ENCODE measurements at places on chromosomes 12 and 14.

GRCh38 chr14:71168564-71169427, 261.5 kb downstream of the PCNX1 start:
- no peak overlapping the region for H3K27ac ChIP-seq
- H3K4me1 ChIP-seq: peaks cover 13% of the 10 kb centered on the region
- H3K36me3 ChIP-seq: no peaks in the 10 kb centered on the region
- H3K27me3 ChIP-seq: no peaks in the 10 kb centered on the region
- H3K4me3 ChIP-seq: no peak overlapping the region
- no peak for DNase-seq

DNA sequence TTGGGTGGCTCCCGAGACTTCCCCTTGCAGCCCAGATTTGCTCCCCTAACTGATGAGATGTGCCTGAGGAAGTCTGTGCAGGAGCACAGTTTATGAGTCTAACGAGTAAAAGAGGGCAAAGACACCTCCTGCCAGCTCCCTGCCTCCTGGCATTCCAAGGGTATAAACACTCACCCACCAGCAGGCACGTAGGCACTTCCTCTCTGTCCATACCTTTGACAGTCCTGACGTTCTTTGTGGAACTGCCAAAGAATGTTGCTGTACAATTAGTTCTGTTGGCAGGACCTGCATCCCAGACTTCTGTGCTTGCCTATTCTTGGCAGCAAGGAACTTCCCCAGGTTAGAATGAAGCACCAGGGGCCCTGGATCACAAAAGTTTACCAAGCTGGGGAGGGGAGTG, 889.3 kb downstream of the BCL11B start:
- no peaks in the 10 kb centered on the region for H3K4me1 ChIP-seq
- DNase-seq: no peak
- H3K27me3 ChIP-seq: no peaks in the 10 kb centered on the region
- no peak overlapping the region for H3K4me3 ChIP-seq
- no peak overlapping the region for H3K27ac ChIP-seq

- no peaks in the 10 kb centered on the region for H3K36me3 ChIP-seq
- DNase-seq: no peak
- no peak overlapping the region for H3K4me3 ChIP-seq
- no peak overlapping the region for H3K27ac ChIP-seq
- H3K4me1 ChIP-seq: no peaks in the 10 kb centered on the region
- no peaks in the 10 kb centered on the region for H3K27me3 ChIP-seq
Measured at GRCh38 chr12:46900734-46901463, 75.1 kb upstream of the SLC38A4 start.

- H3K27ac ChIP-seq: no peak overlapping the region
- H3K4me1 ChIP-seq: no peaks in the 10 kb centered on the region
- H3K27me3 ChIP-seq: no peaks in the 10 kb centered on the region
- no peak overlapping the region for H3K4me3 ChIP-seq
- no peaks in the 10 kb centered on the region for H3K36me3 ChIP-seq
- no peak for DNase-seq
Measured at GRCh38 chr12:66719862-66720261, 41.0 kb upstream of the GRIP1 start.

GRCh38 chr14:55583942-55584468, 4.0 kb downstream of the KTN1 start:
- H3K4me3 ChIP-seq: no peak overlapping the region
- DNase-seq: no peak
- peaks cover 72% of the 10 kb centered on the region for H3K4me1 ChIP-seq
- H3K27me3 ChIP-seq: no peaks in the 10 kb centered on the region
- no peaks in the 10 kb centered on the region for H3K36me3 ChIP-seq

DNA sequence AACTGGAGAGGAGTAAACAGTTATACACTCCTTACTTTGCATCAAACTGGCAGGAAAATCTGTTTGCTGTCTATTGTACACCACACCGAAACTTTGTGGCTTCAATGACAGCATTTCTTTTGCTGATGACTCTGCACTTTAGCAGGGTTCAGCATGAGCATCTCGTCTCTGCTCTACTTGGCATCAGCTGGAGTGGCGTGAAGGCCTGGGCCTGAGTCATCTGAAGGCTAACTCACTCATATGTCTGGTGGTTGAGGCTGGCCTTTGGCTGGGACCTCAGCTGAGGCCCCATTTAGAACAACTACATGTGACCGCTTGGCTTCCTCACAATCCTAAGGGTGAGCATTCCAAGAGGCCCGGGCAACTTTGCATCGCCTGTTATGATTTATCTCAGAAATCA, 28.7 kb upstream of the REP15 start:
- no peak overlapping the region for H3K27ac ChIP-seq
- H3K27me3 ChIP-seq: no peaks in the 10 kb centered on the region
- H3K4me3 ChIP-seq: no peak overlapping the region
- no peaks in the 10 kb centered on the region for H3K36me3 ChIP-seq

GRCh38 chr12:49933796-49934195, 16.7 kb upstream of the AQP2 start:
- no peak overlapping the region for H3K27ac ChIP-seq
- no peaks in the 10 kb centered on the region for H3K4me1 ChIP-seq
- H3K27me3 ChIP-seq: no peaks in the 10 kb centered on the region
- no peak overlapping the region for H3K4me3 ChIP-seq

DNA sequence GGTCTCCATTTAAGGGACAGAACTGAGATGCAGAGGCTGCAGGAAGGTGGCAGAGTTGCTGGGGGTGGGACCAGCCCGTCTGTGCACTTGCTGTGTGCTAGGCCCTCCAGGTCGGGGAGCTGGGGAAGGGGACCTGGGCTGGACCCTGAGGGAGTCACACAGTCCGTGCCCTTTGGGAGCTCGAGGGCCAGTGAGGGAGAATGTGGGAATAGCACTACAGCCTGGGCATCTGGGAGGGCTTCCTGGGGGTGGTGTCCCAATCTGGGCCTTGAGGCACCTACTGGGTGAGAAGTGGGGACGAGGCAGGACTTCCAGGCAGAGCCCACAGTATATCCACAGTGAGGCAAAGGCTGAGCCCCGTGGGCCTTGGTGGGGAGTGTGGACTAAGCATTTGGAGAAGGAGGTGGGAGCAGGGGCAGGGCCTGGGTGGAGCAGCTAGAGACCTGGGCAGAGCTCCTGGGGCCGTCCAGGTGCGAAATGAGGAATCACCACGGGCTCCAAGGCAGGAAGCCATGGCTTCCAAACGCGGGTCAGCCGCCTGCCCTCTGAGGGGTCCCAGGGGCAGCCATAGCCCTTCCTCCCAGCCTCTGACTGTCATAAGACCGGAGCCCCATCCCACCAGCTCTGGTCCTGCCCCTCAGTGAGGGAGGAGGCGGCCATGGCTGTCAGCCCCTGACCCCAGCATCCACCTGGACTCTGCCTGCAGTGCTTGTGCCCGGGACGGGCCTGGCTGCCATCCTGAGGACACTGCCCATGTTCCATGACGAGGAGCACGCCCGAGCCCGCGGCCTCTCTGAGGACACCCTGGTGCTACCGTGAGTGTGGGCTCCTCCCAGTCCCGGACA, 6.6 kb downstream of the ASPG start:
- peaks cover 57% of the 10 kb centered on the region for H3K27me3 ChIP-seq
- H3K36me3 ChIP-seq: no peaks in the 10 kb centered on the region
- H3K4me3 ChIP-seq: no peak overlapping the region
- H3K4me1 ChIP-seq: no peaks in the 10 kb centered on the region
- H3K27ac ChIP-seq: no peak overlapping the region

- no peaks in the 10 kb centered on the region for H3K27me3 ChIP-seq
- DNase-seq: no peak
- H3K27ac ChIP-seq: no peak overlapping the region
- H3K4me1 ChIP-seq: no peaks in the 10 kb centered on the region
- H3K36me3 ChIP-seq: no peaks in the 10 kb centered on the region
Measured at GRCh38 chr12:60421741-60422140, 825.9 kb downstream of the SLC16A7 start.

- no peak overlapping the region for H3K27ac ChIP-seq
- H3K4me1 ChIP-seq: no peaks in the 10 kb centered on the region
- DNase-seq: no peak
- H3K36me3 ChIP-seq: no peaks in the 10 kb centered on the region
Measured at GRCh38 chr12:70176290-70176689, 66.9 kb upstream of the CNOT2 start.

DNA sequence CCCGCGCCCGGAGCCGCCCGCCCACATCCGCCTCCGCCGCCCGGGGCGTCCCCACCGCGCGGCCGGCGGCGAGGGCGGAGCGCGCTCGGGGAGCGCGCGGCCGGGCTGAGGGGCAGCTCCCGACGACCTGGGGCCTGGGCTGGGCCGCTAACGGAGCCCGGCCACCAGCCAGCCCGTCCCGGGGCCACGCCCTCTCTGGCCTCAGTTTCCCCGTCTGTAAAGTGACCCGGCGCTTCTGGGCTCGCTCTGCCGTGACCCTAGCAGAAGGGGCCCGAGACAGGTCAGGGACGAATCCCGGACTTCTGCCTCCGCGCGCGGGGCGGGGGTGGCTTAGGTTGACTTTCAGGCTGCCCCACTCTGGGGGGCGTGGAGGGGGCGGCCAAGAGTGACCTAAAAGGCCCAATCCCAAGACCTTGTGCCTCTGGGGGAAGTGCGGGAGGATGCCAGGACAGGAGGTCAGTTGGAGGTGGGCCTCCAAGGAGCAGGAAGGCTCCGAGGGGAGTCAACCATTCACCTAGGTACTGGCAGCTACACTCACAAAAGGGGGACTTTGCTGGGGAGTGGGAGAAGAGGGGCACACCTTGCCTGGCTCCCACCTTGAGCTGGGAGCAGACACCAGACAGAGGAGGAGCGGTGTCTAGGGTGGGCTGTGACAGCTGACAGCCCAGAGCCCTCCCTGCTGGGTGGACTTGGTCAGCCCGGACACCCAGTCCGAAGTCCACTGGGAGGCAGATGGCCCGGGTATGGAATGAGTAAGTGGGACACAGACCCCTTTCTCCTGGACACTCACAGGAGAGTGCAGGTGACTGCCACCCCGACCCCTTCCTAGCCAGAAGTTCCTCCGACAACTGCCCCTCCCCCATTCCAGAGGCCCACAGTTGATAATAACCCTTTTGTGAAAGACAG, 486 bp upstream of the AKT1 start:
- DNase-seq: no peak
- H3K27ac ChIP-seq: peak overlapping the region; percentile 71
- H3K27me3 ChIP-seq: peaks cover 6% of the 10 kb centered on the region
- peak overlapping the region; percentile 45 for H3K4me3 ChIP-seq
- peaks cover 29% of the 10 kb centered on the region for H3K4me1 ChIP-seq

- H3K27me3 ChIP-seq: no peaks in the 10 kb centered on the region
- H3K27ac ChIP-seq: no peak overlapping the region
- no peaks in the 10 kb centered on the region for H3K36me3 ChIP-seq
- no peak overlapping the region for H3K4me3 ChIP-seq
Measured at GRCh38 chr12:22412581-22412980, 78.1 kb upstream of the ST8SIA1 start.

- peak; percentile 80 for DNase-seq
- H3K4me1 ChIP-seq: no peaks in the 10 kb centered on the region
- H3K27me3 ChIP-seq: no peaks in the 10 kb centered on the region
- H3K27ac ChIP-seq: no peak overlapping the region
Measured at GRCh38 chr14:102210421-102211042, 70.8 kb downstream of the WDR20 start.

- no peaks in the 10 kb centered on the region for H3K36me3 ChIP-seq
- no peak overlapping the region for H3K4me3 ChIP-seq
- no peak for DNase-seq
- H3K27me3 ChIP-seq: no peaks in the 10 kb centered on the region
Measured at GRCh38 chr12:102465762-102466560, 14.4 kb downstream of the IGF1 start.

- H3K4me1 ChIP-seq: no peaks in the 10 kb centered on the region
- no peaks in the 10 kb centered on the region for H3K36me3 ChIP-seq
- no peak for DNase-seq
- no peak overlapping the region for H3K27ac ChIP-seq
- H3K4me3 ChIP-seq: no peak overlapping the region
Measured at GRCh38 chr12:54997929-54998522, 13.5 kb upstream of the TESPA1 start.

DNA sequence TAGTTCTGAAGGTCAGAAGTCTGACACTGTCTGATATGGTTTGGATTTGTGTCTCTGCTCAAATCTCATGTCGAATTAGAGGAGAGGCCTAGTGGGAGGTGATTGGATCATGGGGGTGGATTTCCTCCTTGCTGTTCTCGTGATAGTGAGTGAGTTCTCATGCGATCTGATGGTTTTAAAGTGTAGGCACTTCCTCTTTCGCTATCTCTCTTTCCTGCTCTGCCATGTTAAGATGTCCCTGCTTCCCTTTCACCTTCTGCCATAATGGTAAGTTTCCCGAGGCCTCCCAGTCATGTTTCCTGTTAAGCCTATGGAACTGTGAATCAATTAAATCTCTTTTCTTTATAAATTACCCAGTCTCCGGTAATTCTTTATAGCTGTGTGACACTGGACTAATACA, 84.1 kb upstream of the TMTC1 start:
- no peak for DNase-seq
- H3K4me3 ChIP-seq: no peak overlapping the region
- H3K27me3 ChIP-seq: no peaks in the 10 kb centered on the region
- no peaks in the 10 kb centered on the region for H3K4me1 ChIP-seq
